Stimulated activated CD4-positive, alpha-beta T cell treated with anti-CD3 and anti-CD28 coated beads, Interleukin-2, amount 100 ng/mL, for 48 hours (primary cell): ENCODE measurements at places on chromosomes 2 and 18.
A peak's percentile ranks its signal among the peaks of the same experiment; 100 is the strongest.

- no peak for DNase-seq
Measured at GRCh38 chr18:78410094-78410786, 569.4 kb upstream of the SALL3 start.

GRCh38 chr18:48813833-48814489 lies 136.8 kb downstream of the SMAD7 start:
- DNase-seq = no peak

DNA sequence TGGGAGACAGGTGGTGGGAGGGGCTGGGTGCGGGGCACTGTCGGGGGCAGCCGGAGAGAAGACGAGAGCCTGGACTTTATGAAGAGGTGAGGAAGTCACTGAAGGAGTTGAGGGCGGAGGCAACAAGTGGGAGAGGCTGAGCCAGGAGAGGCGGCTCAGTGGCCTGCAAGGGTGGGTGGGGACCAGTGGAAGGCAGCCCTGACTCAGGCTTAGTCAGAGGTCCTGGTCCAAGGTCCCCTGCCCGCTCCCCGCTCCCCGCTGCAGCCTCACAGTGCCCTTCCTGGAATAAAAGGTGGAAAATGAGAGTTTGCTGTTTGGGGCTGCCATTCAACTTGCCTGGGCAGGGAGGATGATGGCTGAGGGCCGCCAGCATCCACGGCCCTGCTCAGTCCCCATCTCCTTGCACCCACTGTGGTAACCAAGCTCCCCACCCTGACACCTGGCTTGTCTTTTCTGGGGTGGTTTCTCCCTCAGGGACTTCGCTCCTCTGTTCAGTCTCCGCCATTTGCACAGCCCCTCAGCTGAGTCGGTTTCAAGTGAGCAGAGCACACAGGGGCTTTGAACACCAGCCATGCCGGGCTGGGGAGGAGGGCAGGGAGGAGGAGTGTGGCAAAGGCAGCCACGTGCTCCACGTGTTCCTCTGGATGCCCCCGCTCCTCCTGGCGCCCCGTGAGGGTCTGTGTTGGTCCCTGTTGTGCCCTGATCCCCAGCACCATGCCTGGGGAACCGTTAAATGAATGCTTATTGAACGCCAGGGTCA lies 13.7 kb upstream of the RALB start:
- DNase-seq = no peak

- no peak for DNase-seq
Measured at GRCh38 chr18:4450065-4450658, 4.9 kb downstream of the DLGAP1 start.

GRCh38 chr2:200743042-200743676 lies 68.6 kb upstream of the BZW1 start:
- DNase-seq = no peak

- DNase-seq = no peak
Measured at GRCh38 chr2:196160101-196160500, 11.3 kb downstream of the STK17B start.

- no peak for DNase-seq
Measured at GRCh38 chr2:44965684-44966083, 24.2 kb downstream of the SIX3 start.

- no peak for DNase-seq
Measured at GRCh38 chr2:65580824-65581223, 148.4 kb upstream of the SPRED2 start.

DNA sequence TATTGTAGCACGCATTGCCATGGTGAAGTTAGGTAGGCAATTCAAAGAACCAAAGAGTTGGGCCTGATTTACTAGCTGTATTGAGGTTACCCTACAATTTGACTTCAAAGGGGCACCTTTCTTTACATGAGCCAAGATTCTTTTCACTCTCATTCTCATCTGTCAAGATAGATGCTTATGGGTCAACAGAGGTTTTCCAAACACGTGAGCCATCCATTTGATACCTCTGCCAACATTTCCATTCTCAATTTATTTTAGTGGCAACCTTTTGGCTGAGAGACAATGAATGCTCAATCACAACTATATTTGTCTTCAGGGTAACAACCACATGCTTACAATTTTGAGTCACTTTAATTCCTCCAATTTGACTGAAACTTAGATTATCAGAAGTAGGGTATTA lies 370.6 kb upstream of the CDH20 start:
- no peak for DNase-seq

DNA sequence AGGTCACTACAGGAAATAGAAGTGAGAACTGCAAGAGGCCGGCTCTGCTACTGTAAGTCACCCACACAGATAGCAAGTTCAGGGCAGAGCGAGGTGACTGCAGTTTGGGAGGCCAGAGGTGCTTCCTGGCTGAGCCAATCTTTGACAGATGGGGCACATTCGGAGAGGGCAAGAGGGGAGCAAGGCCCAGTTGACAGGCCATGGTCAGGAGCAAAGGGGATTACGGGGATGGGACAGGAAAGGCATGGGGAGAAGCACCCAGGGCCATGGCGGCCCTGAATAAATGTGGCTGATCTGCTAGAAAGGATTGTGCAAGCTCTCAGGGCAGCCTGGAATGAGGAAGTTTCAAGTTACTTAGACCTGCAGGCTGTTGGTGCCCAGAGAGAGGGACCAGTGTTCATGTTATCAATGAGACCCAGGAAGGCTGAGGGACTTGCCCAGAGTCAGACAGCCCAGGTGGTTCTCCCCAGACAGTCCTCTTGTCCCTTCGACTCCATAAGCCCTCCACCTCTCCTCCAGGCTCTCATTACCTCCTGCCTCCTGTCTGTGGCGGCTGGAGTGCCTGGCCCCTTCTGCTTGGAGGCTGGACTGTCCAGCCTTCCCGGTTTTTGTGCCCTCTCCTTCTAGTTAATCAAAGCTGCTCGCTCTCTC lies 123.3 kb downstream of the CTIF start:
- DNase-seq = no peak

DNA sequence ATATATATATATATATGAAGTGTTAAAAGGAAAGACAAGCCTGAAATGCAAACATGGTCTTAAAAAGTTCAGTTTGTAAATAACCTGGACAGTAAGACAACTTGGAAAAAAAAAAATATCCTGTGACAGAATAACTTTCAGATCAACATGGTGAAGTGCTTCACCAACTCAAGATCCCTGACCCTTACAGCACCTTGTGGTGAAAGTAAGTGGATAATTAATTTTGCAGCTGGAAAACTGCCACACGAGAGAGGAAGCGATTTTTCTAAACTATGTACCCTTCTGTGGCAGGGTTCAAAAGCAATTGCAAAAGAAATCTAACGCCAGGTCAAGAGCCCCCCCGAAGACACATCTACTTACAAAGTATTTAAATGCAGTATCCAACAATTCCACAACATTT lies 95.8 kb downstream of the PAX3 start:
- DNase-seq = no peak

GRCh38 chr2:48026865-48027264 lies 120.6 kb upstream of the FBXO11 start:
- DNase-seq = no peak

- DNase-seq = no peak
Measured at GRCh38 chr2:134124047-134124753, 129.7 kb upstream of the MGAT5 start.

GRCh38 chr2:137607722-137608318 lies 356.5 kb upstream of the HNMT start:
- no peak for DNase-seq

DNA sequence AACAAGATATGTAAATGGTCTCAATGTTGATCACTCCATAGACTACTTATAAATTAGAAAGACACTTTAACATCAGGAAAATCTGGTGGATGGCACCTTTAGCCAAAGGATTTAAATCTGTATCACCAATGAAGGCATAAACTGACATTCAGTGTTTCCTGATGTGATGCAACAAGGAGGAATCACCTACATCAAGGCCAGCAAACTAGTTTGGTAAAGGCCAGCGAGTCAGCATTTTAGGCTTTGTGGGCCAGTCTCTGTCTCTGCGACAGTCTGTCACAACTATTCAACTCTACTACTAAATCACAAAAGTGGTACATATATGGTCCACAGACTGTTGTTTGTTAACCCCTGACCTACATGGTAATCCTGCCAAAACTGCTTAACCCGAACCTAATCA lies 33.3 kb downstream of the C2orf76 start:
- DNase-seq = no peak

DNA sequence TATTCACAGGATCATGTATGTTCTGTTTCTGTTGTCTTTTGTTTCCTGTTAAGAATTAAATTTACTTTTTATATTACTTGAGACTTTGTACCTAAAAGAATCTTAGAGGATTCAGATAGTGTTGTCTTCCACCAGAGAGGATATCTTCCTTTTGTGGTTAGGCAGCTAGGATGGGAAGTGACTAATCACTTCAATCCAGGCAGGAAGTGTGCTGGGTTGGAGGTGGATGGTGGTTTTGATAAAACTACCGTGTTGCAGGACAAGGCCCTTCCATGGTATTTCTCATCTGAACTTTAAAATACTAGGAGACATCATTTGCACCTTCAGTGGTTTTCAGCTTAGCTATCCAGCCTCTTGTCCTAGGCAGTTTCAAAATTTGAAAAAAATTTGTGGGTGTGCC lies 728.6 kb upstream of the CDH2 start:
- DNase-seq = no peak

GRCh38 chr2:80128080-80128479 lies 176.5 kb downstream of the LRRTM1 start:
- DNase-seq = no peak

- DNase-seq = no peak
Measured at GRCh38 chr2:165743442-165743841, 50.6 kb downstream of the GALNT3 start.

GRCh38 chr2:241613017-241613780 lies 23.8 kb downstream of the THAP4 start:
- DNase-seq = no peak

DNA sequence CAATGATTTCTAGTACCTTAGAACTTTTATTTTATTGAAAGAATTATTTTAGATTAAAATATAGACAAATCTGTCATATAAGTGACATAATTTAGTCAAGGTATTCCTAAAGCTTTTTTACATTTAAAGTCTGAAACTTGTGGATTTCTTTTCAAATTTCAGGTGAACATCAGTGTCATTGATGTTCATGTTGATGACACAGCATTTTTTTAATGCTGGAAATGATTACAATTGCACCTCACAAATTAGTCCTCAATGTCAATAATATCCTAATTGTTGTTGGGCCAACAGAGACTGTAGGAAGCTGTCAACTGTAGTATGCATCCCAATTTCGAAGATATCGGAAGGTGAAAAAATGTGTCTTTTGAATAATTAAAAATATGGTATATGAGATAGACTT lies 214.4 kb upstream of the ARL4C start:
- no peak for DNase-seq

- no peak for DNase-seq
Measured at GRCh38 chr18:58370612-58371011, 258.3 kb downstream of the ALPK2 start.

DNA sequence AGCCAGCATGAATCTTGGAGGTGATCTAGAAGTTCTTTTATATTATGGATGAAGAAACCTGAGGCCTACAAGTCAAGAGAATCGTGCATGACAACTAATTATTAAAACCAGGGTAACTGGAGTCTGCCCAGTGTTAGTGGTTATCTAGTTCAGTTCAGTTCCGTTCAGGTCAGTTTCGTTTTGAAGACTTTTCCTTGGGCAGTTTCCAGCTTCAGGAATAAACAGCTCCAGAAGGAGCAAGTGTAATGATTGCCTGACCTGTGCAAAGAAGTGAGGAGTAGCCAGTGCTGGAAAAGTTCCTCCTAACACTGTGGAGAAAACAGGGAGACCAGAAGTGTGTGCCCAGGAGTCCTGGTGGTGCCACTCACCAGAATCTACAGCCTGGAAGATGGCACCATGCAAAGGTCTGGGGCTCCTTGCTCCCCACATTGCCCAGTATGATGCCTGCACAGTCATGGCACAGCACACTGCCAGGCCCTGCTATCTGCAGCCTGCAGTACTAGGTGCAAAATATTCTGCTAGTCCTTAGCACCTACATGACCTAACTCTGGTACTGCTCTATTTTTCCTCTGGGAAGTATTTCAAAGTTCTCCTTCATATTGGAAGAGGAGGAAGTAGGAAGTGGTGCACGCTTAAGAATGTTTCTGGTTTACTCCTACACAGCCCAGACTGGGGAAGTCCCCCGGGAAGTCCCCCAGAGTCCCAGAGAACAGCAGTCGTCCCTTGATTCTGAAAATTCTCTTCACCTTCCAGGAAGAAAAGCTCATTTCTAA lies 65.8 kb downstream of the SUMO1 start:
- DNase-seq = peak; percentile 37

DNA sequence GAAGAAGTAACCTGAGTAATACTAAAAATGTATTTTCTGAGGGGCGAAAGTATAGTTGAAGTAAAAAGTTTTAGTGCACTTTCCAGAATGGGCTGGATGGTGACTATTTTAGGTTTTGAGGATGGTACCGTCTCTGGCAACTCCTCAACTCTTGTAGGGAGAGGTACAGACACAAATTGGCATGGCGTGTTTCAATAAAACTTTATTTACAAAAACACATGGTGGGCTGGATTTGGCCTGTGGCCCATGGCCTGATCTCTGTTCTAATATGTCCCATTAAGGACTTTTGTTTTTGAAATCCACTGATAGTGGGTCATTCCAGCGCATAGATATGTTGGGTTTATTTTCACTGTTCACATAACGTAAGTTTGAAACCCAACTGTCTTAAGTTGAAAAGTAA lies 132.8 kb downstream of the AGAP1 start:
- no peak for DNase-seq

- DNase-seq = peak; percentile 75
Measured at GRCh38 chr2:119702918-119703401, 24.0 kb downstream of the TMEM177 start.

DNA sequence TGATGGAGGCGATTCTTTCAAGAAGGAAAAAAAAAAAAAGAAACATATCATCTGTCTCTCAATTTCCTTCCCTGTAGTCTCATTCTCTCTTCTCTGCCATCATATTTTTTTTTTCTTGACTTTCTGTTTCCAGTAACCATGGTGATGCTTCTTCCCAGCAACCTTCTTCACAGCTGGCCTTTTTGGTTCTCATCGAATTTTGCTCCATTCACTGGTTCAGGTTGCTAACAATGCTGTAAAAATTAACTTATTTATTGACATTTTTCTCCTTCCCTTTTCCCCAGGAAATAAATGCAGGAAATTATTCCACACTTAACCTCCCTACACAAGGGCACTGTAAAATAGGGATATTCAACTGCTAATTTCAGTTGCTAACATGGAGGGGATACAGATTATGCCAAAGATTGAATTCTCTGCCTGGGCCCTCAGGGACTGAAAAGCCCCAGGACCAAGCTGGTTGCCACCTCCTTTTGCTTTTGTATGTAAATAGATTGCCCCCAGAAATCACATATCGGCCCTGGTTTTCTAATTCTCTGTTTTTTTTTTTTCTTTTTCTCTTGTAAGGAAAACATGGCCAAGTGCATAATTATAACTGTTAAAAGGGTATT lies 154.7 kb downstream of the MAP2 start:
- DNase-seq = no peak

DNA sequence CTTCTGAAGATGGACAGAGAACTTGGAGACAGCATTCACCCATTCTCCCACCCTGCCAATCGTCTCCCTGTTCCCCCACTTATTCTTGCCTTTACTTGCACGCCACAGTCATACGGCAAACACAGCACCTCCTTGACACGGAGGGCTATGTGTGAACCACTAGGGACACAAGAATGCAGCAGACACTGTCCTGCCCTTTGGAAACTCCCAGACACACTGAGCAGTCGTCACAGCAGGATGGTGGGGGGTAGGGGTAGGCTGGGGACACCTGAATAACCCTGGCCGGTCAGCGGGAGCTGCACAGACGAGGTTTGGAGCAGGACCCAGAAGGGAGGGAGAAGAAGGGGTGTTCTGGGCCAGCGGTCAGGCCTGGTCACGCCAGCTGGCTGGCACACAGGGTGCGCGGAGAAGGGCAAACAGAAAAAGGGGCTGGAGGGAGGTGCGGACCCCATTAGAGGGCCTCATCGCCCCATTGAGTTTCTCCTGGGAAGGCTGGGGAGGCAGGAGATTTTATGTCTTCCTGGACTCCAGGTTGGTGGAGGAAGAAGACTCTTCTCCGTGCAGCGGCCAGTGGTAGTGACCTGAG lies 40.0 kb upstream of the FOSL2 start:
- DNase-seq = no peak
